ENCODE measurements at places on chromosomes 7 and 10.

DNA sequence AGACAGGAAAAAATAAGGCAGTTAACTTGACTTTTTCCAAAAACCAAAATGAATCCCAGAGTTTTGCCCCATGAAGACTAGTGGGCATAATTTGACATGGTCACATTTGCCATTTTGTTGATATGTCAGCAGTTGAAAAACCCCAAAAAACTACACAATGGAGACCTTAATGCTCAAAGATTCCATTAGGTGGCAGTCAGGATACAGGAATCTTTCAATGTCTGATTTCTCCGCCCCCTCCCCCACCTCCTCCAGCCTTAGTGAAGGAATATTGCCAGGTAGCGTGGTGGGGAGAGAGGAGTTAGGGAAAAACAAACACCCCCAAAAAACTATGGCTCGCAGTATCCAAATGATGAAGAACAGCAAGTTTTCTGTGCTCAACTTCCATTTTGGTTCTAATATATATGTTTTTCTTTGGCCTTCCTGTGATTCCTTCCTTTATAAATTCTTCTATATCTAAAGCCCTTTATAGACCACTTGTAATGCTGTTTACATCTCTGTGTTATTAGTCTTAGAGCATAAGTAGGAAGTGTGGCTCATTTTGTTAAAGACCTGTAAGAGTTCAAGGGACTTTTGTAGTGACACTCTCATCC lies 6.7 kb upstream of the SMNDC1 start:
- DNase-seq = peak; percentile 85

DNA sequence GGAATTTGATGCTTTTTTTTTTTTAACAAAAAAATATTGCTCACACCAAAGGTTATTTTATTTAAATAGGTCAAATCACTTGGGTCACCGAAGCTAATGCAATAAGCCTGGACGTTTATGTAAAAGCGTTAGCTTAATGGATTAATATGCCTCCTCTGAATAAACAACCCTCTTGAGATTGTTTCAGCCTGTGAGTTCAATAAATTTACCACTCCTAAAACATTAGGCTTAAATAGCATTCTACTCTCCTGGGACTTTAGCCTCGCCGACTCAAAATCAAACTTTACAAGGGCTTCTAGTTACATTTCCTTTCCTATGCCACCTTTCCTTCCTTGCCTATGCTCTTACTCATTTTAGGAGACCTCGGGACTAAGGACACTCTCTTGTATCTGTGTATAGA lies 79.3 kb downstream of the DNAJB9 start:
- DNase-seq = no peak

GRCh38 chr7:118114175-118114574 lies 69.8 kb upstream of the LSM8 start:
- no peak for DNase-seq

- DNase-seq = no peak
These were observed 161.9 kb downstream of the KIAA1217 start for GRCh38 chr10:24370877-24371276.

- no peak for DNase-seq
These were observed 64.2 kb upstream of the SVIL start for GRCh38 chr10:29698773-29699490.
